ENCODE measurements at places on chromosomes 1 and 21.
A peak's percentile ranks its signal among the peaks of the same experiment; 100 is the strongest.

GRCh38 chr1:184483101-184483683 is 96.4 kb downstream of the C1orf21 start:
- DNase-seq = no peak

GRCh38 chr1:195185736-195186135 is 1422.5 kb downstream of the KCNT2 start:
- DNase-seq = no peak

- DNase-seq = no peak
Observed at GRCh38 chr21:42590431-42591131, 62.8 kb upstream of the PDE9A start.

DNA sequence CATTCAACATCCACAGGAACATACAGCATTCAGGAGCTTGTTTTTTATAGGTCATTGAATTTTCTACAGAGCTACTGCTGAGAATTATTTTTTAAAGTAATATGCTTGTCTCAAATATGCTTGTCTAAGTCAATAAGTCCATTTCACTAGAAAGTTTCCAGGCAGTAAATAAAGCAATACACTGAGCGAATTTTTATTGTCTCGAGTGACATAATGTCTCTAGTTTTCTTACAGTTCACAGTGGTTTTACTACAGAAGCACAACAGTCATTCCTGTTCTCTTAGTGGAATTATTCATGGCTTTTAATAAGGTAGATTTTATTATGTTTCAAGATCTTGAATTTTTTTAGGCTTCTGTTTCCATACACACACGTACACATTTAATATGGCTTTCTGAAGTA is 83.8 kb downstream of the HS2ST1 start:
- no peak for DNase-seq

DNA sequence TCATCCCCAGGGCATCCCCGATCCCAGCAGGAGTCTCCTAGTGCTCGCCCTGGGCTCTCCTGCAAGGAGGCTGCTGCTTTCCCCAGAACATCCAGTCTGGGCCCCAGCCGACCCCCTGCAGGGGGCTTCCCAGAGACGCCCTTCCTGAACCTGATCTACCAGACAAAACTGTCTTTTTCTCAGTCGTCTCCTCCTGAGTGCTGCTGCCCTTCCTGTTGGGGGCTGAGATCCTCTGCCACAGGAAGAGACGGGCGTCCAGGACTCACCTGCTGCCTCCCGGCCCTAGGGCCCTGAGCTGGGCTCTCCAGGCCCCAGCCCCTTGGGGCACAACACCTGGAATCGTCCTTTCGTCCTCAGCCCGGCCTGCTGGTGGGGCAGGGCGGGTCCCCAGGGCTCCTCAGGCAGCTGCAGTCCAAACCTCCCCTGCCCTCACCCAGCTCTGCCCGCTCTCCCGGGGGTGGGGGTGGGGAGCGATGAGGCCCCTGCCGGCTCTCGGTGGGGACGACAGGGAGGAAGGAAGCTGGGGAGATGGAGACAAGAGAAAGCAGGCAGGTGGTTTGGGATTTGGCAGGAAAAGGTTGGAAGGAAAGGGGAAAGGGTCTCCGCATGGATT is 36.9 kb downstream of the TP73 start:
- no peak for DNase-seq

DNA sequence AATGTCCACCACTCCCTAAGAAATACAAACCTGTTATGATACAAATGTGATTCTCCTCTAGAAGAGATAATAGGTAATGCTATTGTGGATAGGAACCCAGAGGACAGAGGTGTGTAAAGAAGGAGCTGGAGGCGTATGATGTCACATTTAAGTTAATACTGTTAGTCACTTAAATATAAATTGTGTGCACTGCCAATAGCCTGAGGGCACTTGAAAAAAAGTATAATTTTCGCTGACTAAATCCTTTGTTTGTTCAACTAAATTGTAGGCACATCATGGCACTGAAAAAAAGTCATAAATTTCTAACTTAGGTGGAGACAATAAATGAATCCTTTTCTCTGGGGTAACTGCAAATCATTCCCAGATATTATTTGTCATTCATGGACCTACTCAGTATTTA is 4.4 kb downstream of the RCSD1 start:
- no peak for DNase-seq

DNA sequence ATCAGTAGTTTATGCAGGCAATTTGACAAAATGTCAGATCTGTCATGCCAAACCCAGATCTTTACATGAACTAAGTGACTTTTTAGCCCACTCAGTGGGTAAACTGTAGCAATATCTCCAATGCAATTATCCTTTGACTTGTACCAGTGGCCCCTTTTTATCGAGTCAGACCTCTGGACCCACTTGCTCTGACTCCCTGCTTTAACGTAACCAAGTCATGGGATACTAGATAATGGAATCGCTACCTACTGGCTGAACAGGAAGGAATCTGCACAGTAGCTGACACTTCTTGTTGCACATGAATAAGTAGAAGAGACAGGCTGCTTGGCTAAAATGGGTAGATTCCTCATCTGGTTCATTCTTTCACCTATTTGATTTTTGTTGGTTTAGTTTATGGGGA is 128.4 kb upstream of the LYPLAL1 start:
- no peak for DNase-seq

- peak; percentile 63 for DNase-seq
Observed at GRCh38 chr1:31760471-31761470, 3.4 kb downstream of the ADGRB2 start.

DNA sequence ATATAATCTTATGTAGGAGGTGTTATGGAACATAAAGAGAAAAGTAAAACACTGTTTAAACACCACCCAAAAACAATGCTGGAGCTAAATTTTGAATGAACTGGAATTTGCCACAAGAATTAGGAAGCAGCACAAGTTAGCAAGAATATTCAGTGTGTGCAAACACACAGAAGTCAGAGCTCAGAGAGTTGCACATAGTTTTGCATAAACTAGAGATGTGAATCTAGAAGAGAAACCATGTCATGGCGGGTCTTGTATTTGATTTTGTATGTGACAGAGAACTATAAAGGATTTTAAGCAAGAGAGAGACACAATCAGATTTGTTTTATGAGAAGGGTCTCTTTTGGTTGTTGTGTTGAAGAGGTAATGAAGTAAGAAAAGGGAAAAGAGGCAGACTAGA is 38.2 kb downstream of the SELENOF start:
- no peak for DNase-seq

GRCh38 chr1:206547104-206547503 is 39.8 kb downstream of the RASSF5 start:
- peak; percentile 20 for DNase-seq
